ENCODE measurements at places on chromosomes 5 and 9. TPM values are rescaled to one million over a fixed set of nuclear protein-coding genes. Genes with fewer than 3 reads are reported as not detected.

DNA sequence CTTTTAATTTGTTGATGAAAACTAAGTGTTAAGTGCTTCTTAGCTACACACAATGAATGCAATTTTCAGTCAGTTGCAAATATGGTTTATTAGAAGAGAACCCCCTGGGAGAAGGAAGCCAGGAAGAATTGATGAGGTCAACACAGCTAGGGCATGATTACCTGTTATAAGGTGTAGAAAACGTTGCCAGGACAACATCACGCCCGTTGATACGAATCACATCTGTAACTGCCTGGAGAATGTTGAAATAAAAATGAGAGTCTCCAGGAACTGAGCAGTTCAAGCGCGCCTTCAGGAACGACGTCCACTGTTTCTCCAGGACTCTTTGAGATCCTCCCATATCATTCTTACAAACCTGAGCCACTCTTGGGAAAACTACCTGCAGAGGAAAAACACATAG lies 88.0 kb downstream of the SEMA6A start:
- H3K4me1 ChIP-seq: no peaks in the 10 kb centered on the region
- H3K36me3 ChIP-seq: peaks cover 5% of the 10 kb centered on the region
- H3K27me3 ChIP-seq: no peaks in the 10 kb centered on the region
- no peak overlapping the region for H3K4me3 ChIP-seq

DNA sequence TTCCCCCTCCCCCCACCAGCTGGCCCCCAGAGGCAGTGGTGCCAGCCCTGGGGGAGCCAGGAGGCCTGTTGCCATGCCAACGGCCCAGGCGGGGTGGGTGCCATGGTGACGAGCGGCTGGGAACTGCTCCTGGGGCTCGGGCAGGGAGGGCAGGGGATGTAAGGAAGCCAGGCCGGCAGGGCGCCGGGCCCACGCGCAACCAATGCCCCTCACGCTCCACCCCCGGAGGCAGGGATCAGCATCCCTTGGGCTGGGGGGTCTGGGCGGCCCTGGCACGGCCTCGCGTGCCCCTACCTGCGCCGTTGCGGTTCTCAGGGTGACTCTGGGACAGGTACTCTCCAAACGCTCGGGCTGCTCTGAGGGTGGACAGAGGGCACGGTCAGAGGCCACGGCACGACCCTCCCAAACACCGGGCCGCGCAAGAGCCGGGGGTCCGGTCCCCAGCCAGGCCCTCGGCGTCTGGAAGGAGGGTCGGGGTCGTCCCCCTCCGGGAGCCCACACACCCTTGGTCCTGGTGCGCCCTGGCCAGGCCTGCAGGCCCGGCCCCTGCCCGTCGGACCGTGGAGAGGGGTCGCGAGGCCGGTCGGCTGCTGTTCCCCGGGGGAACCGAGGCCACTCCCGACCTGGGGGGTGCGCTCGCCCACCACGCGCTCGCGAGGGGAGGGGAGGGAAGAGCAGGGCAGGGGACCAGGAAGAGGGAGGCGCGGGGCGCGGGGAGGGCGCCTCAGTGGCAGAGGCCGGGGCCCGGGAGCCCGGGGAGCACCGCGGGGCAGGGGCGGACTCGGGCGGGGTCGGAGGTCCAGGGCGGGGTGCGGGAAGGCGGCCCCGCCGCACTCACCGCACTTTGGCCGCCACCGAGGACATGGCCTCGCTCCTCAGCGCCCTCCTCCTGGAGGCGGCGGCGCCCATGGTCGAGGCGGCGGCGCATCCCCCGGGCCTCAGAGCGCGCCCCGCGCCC lies 661 bp downstream of the NSMF start:
- DNase-seq: peak; percentile 57
- H3K27me3 ChIP-seq: no peaks in the 10 kb centered on the region
- no peaks in the 10 kb centered on the region for H3K36me3 ChIP-seq
- peak overlapping the region; percentile 64 for H3K4me3 ChIP-seq

IL5 gene
- total RNA-seq: not detected

DNA sequence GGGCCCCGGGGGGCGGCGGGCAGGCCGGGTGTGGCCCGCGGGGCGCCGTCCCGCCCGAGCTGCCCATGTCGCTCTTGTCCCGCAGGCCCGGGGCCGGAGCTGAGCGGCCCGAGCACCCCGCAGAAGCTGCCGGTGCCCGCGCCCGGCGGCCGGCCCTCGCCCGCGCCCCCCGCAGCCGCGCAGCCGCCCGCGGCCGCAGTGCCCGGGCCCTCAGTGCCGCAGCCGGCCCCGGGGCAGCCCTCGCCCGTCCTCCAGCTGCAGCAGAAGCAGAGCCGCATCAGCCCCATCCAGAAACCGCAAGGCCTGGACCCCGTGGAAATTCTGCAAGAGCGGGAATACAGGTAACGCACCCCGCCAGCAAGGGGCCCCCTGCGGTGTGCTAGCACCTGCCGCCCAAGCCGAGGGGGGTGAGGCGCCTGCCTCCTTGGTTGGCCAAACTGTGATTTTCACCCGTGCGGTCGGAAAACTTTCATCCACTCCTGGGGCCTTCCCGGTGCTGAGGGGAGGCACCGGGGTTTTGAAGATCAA lies 32.1 kb downstream of the SMARCA2 start:
- peaks cover 51% of the 10 kb centered on the region for H3K36me3 ChIP-seq
- H3K27ac ChIP-seq: no peak overlapping the region
- no peak overlapping the region for H3K4me3 ChIP-seq
- DNase-seq: no peak
- no peaks in the 10 kb centered on the region for H3K27me3 ChIP-seq
- H3K4me1 ChIP-seq: no peaks in the 10 kb centered on the region

GRCh38 chr9:26375448-26375847 lies 517.2 kb downstream of the CAAP1 start:
- H3K4me1 ChIP-seq: no peaks in the 10 kb centered on the region
- H3K36me3 ChIP-seq: no peaks in the 10 kb centered on the region
- no peaks in the 10 kb centered on the region for H3K27me3 ChIP-seq
- DNase-seq: no peak

DNA sequence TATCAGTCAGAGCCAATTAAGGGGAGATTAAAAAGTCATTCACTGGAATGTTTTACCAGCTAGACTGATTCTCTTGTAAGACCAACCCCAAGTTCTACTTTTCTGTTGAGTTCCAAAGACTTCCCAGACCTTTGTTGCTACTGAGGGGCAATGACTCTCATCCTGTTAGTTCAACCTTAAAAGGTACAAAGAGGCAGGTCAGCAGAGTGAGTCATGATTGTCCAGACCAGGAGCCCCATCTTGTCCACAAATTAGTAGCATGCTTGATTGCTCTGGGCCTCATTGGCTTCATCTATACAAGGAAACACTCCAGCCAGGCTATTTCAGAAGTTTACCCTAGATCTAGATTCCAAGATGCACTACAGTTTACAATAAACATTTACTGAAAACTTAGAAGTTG lies 79.9 kb upstream of the IL7R start:
- no peaks in the 10 kb centered on the region for H3K36me3 ChIP-seq
- no peaks in the 10 kb centered on the region for H3K27me3 ChIP-seq
- peaks cover 6% of the 10 kb centered on the region for H3K4me1 ChIP-seq
- DNase-seq: no peak

VLDLR gene
- total RNA-seq: 16.3 TPM

GRCh38 chr9:132506977-132507669 lies 75.3 kb upstream of the BARHL1 start:
- H3K27me3 ChIP-seq: peaks cover 37% of the 10 kb centered on the region
- no peak for DNase-seq
- H3K4me1 ChIP-seq: no peaks in the 10 kb centered on the region
- no peak overlapping the region for H3K4me3 ChIP-seq
- H3K27ac ChIP-seq: no peak overlapping the region

- no peaks in the 10 kb centered on the region for H3K4me1 ChIP-seq
- no peaks in the 10 kb centered on the region for H3K36me3 ChIP-seq
- H3K4me3 ChIP-seq: no peak overlapping the region
Observed at GRCh38 chr5:139812836-139813805, 17.5 kb downstream of the PSD2 start.

AQP7 gene
- total RNA-seq: 3.7 TPM

DNA sequence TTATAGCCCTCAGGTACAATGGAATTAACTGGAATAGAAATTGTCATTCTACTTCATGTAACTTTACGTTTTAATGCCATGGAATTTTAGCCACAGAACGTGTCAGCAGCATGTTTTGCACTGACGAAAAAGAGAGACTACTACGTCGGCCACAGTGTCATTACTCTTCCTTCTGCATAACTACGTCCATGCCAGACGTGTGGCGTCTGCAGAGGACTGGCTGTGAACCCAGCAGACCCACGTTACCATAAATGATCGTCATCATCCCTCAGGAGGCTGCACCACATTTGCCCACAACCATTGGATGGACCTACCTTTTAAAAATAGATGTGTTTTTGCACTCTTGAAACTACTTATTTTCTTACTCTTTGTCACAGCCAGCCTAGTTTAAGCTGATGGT lies 63.8 kb upstream of the ATG10 start:
- H3K27ac ChIP-seq: no peak overlapping the region
- no peaks in the 10 kb centered on the region for H3K27me3 ChIP-seq
- DNase-seq: no peak
- no peak overlapping the region for H3K4me3 ChIP-seq
- H3K36me3 ChIP-seq: no peaks in the 10 kb centered on the region
- H3K4me1 ChIP-seq: no peaks in the 10 kb centered on the region

DNA sequence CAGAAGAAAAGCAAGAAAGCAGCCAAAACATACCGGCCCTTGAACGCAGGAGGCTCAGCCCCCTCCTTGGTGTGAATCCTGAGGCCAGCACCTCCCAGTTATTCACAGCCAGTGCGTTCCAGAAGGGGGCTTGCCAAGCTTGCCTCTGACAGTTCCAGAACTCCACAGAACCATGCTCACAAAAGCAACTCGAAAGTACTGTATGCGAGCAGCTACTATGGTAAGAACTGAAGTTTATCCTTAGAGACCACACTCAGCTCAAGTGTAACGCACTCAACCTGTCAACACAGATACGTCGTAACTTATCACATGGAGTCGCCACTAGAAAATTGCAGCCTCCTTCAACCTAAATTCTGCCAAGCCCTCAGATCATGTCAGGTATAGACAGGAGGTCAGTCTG lies 1.4 kb downstream of the UBAC1 start:
- H3K4me1 ChIP-seq: peaks cover 21% of the 10 kb centered on the region
- DNase-seq: no peak
- H3K27ac ChIP-seq: peak overlapping the region; percentile 84
- H3K4me3 ChIP-seq: peak overlapping the region; percentile 89
- no peaks in the 10 kb centered on the region for H3K27me3 ChIP-seq

GARNL3 gene
- 7.8 TPM for total RNA-seq

HSPB3 gene
- not detected for total RNA-seq

DNA sequence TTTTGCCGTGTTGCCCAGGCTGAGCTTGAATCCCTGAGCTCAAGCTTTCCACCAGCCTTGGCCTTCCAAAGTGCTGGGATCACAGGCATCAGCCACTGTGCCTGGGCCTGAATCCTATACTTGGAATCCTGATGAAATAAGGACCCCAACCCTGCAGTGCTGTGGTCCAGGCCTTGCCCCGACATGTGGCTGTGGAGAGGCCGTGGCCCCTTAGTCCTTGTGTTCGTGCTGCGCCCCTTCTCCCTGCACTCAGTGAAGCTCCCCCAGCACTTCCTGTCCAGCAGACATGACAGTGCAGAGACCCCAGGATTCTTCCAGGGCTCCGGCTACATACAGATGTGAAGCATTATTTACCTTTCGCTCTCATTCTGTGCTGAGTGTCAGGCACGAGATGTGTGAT lies 52.9 kb downstream of the EHMT1 start:
- H3K4me3 ChIP-seq: no peak overlapping the region
- H3K4me1 ChIP-seq: peaks cover 30% of the 10 kb centered on the region
- H3K36me3 ChIP-seq: peaks cover 8% of the 10 kb centered on the region
- H3K27me3 ChIP-seq: no peaks in the 10 kb centered on the region
- DNase-seq: no peak

PCDHA1 gene
- not detected for total RNA-seq

CD274 gene
- total RNA-seq: 16.5 TPM

GRCh38 chr5:133259199-133259997 lies 207.6 kb downstream of the HSPA4 start:
- H3K4me1 ChIP-seq: no peaks in the 10 kb centered on the region
- H3K27ac ChIP-seq: no peak overlapping the region
- H3K27me3 ChIP-seq: no peaks in the 10 kb centered on the region

LCN15 gene
- not detected for total RNA-seq

NKD2 gene
- total RNA-seq: 24.1 TPM

TRIM36 gene
- total RNA-seq: 5.5 TPM

DNA sequence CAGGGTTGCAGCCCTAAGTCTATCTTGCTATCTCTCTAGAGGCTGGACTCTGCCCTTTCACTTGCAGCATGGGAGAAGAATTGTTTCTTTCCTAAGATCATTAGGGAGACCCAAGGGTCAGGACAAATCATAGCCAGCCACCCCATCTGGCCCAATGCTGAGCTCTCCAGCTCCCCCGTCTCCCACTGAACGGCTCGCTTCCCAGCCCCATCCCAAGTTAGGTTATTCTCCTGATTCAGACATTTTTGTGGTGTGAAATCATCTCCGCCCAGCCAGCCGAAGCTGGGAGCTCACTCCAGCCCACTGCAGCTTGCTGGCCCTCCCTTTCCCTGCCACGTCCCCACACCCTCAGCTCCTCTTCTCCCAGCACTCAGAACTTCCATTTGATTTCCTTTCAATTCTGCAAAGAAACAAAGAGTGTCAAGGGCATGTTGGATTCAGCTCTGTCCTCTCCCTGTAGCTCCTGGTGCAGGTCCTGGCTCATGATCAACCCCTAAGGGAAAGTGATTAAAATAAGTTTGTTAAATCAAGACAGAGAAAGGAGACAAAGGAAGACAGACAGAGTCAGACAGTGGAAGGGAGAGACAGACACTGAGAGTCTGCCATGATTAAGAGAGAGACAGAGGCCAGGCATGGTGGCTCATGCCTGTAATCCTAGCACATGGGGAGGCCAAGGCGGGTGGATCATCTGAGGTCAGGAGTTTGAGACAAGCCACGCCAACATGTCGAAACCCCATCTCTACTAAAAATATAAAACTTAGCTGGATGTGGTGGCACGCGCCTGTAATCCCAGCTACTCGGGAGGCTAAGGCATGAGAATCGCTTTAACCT lies 12.6 kb upstream of the SPARC start:
- H3K36me3 ChIP-seq: no peaks in the 10 kb centered on the region
- no peak for DNase-seq
- no peaks in the 10 kb centered on the region for H3K4me1 ChIP-seq
- H3K27ac ChIP-seq: peak overlapping the region; percentile 76
- no peaks in the 10 kb centered on the region for H3K27me3 ChIP-seq

DNA sequence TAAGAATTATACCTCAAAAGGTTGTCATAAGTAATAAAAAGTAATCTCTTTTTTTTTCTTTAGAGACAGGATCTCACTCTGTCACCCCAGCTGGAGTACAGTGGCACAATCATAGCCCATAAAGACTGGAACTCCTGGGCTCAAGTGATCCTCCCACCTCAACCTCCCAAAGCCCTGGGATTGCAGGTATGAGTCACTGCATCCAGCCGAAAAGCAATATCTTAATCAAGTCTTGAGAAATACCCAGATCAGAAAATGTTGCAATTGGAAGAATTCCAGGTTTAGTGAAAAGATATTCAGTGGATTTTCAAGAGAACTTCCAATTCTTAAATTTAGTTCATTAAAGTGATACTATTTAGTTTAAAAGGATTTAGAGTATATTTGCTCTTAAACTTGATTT lies 40.9 kb upstream of the IDNK start:
- no peak for DNase-seq
- no peak overlapping the region for H3K27ac ChIP-seq
- H3K4me1 ChIP-seq: no peaks in the 10 kb centered on the region
- H3K4me3 ChIP-seq: no peak overlapping the region
- H3K36me3 ChIP-seq: no peaks in the 10 kb centered on the region

OR1J2 gene
- total RNA-seq: not detected
